Lung microvascular endothelial cell (primary cell): ENCODE measurements at places on chromosomes 13 and 19. TPM values are rescaled to one million over a fixed set of nuclear protein-coding genes. Genes with fewer than 3 reads are reported as not detected.

POSTN gene
- 12.1 and 55.1 TPM in 2 replicates for total RNA-seq

ADM5 gene
- 0.22 and 0.40 TPM in 2 replicates for total RNA-seq

DNA sequence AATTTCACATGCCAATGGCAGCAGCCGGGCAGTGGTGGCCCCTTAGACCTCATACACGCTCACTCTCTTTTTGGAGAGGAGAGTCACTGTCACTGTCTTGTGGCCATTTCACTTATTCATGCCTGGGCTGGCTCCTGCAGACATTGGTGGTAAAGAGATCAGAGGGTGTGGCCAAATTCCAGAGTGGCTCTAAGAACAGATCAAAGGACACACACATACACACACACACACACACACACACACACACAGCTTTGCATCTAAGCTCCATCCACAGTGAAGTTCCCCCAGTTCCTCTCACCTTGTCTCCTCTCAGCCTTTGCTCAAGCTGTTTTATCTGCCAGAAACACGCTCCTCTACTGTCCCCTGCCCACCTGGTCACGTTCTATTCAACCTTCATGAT, 46.5 kb upstream of the KPNA3 start:
- no peak for DNase-seq

KLK1 gene
- total RNA-seq: not detected in 2 replicates

- DNase-seq: peak; percentile 29
These were observed 108.6 kb downstream of the HSPH1 start for GRCh38 chr13:31053091-31053490.
